ENCODE measurements at places on chromosomes 1 and 21. TPM values are rescaled to one million over a fixed set of nuclear protein-coding genes. Genes with fewer than 3 reads are reported as not detected.
A peak's percentile ranks its signal among the peaks of the same experiment; 100 is the strongest.

DNA sequence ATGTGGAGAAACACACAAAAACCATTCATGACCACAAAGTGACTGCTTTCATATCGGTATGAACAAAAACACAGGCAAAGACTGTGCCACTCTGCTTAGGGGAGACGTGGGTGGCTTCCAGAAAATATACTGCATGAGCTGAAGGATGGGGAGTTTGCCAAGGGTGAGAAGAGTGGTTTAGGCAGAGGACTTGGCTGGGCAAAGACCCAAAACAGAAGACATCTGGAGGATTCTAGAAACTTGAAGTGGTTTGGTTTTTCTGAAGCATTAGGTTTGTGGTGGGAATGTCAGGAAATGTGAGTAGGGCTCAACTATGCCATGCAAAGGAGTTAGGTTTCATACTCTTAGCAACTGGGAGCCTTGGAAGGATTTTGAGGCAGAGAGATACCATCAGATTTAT lies 26.6 kb upstream of the DNM3 start:
- no peak for DNase-seq

DNA sequence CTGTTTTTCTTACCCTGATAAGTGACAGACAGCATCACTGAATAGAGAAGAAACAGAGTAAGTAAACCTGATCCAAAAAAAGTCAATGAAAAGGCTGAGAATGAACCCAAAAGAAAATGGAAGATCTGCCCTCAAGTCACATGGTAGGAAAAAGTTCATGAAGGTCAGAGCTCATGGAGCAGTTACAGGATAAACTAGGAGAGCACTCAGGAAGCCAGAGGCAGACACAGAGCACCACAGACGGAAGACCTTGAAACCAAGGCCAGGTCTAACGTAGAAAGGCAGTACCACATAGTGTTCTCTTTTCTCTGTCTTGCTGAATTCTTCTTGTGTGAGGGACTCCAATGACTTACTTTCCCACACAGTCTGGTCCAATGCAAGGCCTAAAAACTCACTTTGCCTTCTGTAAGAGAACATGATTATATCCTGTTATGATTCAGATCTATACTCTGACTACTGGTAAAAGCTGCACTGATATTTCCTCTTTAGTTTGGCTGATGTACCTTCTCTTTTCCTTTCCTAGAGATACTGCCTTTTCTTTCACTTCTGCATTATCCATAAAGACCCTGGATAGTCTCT lies 40.8 kb downstream of the RTCA start:
- DNase-seq, result no peak

DNA sequence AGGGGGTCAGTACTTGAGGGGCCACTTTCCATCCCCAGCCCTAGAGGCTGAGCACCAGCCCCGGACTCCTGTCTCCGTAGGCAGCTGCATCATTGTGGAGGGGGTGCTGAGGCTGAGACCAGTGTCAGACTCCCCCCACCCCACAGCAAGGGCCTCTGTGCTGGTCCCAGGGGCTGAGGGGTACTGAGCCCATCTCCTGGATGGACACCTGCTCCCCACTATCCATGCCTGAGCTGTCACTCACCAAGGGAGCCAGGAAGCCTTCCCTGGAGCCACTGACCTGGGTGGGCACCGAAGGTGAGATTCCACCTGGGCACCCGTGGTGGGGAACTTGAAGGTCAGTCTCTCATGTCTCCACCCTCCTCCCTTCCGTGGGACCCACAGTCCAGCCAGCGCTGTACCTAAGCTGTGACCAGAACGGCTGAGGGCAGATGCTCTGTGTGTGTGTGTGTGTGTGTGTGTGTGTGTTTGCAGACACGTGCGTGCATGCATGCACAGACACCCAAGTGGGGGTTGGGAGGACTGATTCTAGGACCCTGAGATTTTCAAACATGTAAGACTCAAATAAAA lies 9.3 kb downstream of the DISP3 start:
- peak; percentile 5 for DNase-seq

DNA sequence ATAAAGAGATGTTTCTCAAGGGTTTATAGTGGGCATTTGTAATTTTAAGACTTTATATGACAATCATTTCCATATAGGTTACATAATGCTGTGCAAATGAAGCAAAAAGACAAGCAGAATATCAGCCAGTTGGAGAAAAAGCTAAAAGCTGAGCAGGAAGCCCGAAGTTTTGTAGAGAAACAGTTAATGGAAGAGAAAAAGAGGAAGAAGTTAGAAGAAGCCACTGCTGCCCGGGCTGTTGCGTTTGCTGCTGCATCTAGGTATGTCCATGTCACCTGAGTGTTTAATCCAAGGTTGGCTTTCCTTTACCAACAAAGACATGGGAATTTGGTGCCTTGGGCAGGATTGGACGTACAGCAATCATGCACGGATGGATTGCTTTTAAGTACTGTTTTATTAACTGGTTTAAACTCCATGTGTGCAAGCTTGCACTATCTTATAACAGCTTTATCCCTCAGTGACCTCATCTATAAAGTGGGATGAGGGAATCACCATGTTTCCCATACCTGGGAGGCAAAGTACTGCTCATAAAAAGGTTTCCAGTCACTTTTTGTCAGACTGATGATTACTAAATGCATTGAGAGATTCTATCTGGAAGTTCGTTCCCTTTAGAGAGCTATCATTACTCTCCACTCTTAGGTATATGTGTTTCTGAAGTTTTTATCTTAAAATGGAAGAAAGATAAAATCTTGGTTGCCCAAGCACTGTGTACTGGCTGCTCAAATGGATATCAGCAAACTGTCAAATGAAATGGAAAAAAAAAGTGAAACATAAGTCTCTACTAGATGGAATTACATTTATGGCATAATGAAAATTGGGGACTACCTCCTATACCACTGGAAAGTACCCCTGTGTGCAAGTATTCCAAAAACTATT lies 55.1 kb downstream of the MACO1 start:
- DNase-seq, result no peak

- peak; percentile 15 for DNase-seq
Observed at GRCh38 chr1:79079770-79080169, 73.2 kb upstream of the ADGRL4 start.

- peak; percentile 66 for DNase-seq
Observed at GRCh38 chr1:16980473-16981268, at the start of gene MFAP2. Gene MFAP2 (minus strand): TSS chr1:16980620. CDS start chr1:16978273, 2,347 bp downstream.

DNA sequence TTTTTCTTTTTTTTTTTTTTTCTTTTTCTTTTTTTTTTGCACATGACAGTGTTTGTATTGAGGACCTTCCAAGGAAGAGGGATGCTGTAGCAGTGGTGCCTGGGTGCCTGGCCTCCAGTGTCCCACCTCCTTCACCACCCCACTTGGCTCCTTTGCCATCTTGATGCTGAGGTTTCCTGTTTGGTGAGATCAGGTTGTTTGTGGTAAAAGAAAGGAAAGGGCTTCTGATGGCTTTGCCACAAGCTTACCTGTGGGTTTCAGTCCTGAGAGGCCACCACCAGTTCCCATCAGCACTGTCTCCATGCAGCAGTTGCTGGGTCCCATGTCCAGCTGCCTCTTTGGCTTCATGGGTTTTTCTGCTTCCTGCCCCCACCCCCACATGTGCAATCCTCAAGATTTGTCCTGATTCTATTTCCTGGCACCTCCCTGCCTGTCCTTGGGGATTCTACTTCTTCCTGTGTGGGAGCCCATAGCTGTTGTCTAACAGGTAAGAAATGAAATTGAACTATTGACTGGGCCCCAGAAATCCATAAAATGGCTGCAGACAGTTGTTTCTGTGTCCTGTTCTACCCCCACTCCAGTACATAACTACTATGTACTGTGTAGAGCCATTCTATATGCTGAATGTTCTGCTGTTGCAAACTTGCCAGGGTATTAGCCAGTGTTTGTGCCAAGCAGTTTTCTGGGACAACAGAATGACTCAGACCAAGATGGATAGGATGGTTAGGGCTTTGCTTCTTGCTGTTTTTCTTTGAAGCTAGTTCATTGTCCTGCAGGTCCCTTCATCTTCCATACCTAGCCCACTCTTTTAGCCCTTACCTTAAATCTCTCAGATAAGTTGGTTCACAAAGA lies 4.2 kb upstream of the CCDC28B start:
- no peak for DNase-seq

- DNase-seq, result no peak
Observed at GRCh38 chr1:236058141-236058934, 6.6 kb downstream of the NID1 start.

The MCOLN3 gene
- total RNA-seq, result 6.4 TPM

GRCh38 chr1:87129606-87130005 lies 199.1 kb upstream of the LMO4 start:
- no peak for DNase-seq

DNA sequence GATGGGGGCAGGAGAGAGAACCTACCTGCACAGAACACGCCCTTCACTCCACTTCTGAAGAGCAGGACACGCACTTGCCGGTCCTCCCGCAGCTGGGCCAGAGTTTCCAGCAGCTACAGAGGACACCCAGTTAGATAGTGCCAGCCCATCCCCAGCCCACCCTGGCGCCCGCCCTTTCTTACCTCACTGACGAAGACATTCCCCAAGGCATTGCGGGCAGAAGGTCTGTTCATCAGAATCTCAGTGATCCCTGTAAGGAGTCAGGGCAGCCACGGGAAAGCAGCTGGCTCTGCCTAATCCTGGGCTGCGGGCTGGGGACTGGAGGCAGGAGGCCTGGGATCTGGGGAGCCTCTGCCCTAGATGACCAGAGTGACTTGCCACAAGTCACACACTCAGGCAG lies 10.0 kb downstream of the ECHDC2 start:
- DNase-seq, result no peak

- DNase-seq, result no peak
Observed at GRCh38 chr1:65728504-65728903, 64.2 kb upstream of the PDE4B start.

The STUM gene
- total RNA-seq, result 1.3 TPM
